NAMALWA (cell line): ENCODE measurements at places on chromosomes 2 and 18.
A peak's percentile ranks its signal among the peaks of the same experiment; 100 is the strongest.

DNA sequence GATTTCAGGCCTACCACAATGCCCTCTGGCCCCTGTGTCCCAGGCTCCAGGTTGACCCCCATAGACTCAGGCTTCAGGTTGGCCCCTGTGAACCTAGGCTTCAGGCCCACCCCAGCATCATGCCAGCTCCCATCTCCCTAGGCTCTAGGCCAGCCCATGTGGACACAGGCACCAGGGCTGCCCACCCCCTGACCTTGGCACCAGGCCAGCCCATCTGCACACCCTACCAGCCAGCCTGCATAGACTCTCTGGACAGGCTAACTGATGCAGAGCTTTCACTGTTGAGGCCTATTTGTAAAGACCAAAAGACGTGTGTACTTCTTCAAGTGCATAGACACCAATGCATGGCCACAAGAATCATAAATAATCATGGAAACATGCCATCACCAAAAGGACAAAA is 83.9 kb downstream of the VAPA start:
- no peak for DNase-seq

- DNase-seq: no peak
Measured at GRCh38 chr18:10258836-10259474, 195.5 kb upstream of the APCDD1 start.

GRCh38 chr2:182115258-182115657 is 129.6 kb downstream of the PPP1R1C start:
- DNase-seq: no peak

DNA sequence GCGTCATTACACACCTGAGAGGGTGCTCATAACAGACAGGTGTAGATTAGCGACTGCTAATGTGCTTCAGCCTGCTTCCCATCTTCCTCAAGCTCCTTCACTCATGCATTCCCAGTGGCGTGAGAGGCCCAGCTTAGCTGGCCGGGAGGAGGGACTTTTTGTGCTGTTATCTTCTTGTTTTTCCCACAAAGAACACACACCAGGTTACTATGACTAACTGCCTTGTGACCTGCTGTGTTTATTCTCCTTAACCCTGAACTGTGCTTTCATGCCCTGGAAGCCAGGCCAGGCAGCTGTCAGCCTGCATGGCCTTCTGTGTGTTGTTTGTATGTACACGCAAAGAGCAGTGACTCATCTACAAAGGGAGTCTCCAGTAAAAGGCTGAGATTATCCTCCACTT is 143.8 kb downstream of the PIEZO2 start:
- no peak for DNase-seq

DNA sequence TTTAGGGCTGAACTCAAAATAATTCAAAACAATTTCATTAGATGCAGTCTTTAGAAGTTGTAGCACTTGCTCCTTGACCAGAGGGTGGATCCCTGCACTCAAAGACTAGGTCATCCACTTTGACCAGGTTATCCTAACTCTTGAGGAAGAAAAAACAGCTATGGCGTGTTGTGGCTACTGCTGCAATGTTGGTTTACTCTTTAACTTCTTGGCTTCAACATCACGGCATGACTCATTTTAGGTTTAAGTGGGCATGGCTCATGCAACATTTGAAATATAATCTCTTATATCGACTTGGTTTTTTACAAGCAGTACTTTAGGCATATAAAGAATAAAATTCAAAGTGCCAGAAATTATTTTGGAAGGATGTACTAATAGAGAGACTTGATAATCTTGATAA is 35.4 kb downstream of the ANKRD29 start:
- DNase-seq: no peak

GRCh38 chr2:20595439-20596192 is 55.3 kb downstream of the HS1BP3 start:
- peak; percentile 78 for DNase-seq

DNA sequence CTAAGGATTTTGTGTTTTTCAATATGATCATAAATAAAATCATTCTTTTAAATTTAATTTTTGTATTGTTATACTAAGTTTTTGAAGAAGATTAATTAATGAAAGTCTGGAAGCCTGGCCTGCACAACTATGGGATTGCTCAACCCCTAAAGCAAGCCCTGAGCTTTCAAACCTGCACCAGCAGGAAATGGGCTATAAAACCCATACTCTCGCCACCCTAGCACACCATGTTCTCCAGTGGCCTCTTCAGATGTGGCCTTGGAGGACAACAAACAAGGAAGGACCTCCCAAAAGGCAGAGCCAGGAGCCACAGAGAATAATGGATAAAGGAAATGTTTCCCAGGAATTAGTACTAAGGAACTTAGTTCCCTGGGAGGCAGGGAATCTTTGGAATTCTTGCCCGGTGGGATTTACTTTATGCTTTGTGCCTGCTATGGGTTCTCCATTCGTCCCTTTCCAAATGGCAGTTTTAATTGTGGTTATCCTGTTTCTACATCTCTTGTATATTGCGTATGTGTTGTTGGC is 212.5 kb downstream of the ZFP36L2 start:
- no peak for DNase-seq

- no peak for DNase-seq
Measured at GRCh38 chr2:45743531-45744396, 92.3 kb downstream of the PRKCE start.

DNA sequence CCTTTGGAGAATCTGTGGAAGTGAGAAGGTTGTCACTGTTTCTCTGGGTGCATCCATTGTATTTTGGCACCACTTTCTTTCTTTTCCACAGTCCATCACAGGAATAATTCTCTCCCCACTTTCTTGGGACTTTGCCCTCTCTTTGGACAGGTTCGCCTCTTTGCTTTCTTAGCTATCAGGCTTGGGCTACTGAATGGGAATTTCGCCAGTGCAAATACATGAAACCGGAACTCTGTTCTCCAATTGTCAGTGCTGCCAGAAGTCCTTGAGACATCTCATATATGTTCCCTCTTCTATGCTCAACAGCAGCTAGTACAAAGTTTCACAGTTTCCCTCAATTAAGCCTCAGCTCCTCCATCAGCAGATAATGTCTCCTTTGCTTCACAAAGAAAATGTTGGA is 76.2 kb downstream of the NABP1 start:
- DNase-seq: no peak

DNA sequence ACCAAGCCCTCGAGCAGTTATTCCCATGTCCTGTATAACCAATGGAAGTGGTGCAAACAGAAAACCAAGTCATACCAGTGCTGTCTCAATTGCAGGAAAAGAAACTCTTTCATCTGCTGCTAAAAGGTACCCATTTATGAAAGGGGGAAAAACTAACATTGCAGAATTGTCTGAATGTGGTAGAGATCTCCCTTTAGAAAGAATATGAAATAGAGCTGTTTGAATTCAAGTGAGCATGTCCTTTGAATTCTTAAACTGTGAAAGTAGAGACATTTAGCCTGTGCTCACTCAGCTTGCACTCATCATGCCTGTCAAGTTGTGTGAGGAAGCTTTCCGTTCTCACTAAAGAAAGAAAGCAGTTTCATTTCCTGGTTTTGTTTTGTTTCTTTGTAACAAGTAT is 87.4 kb downstream of the EML4 start:
- DNase-seq: peak; percentile 67

- no peak for DNase-seq
Measured at GRCh38 chr2:163641986-163642385, 93.8 kb downstream of the FIGN start.

DNA sequence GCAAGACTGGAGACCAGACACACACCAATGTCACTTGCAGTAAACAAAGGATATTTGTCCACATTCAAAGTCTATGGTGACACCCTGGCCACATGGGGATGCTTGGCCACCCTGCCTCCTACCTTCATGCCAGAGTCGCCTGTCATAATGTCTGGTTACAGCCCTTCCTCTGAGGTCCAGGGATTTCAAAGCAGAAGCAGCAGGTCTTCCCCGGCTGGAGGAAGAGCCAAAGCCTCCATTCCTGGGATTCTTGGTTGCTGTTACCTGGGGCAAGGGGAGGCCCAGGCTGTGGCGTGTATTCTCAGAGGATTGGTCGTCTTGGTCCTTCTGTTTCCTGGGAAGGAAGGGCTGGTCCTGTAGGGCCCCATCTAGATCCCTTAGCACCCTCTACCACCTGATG is 2.3 kb upstream of the ALPP start:
- no peak for DNase-seq

DNA sequence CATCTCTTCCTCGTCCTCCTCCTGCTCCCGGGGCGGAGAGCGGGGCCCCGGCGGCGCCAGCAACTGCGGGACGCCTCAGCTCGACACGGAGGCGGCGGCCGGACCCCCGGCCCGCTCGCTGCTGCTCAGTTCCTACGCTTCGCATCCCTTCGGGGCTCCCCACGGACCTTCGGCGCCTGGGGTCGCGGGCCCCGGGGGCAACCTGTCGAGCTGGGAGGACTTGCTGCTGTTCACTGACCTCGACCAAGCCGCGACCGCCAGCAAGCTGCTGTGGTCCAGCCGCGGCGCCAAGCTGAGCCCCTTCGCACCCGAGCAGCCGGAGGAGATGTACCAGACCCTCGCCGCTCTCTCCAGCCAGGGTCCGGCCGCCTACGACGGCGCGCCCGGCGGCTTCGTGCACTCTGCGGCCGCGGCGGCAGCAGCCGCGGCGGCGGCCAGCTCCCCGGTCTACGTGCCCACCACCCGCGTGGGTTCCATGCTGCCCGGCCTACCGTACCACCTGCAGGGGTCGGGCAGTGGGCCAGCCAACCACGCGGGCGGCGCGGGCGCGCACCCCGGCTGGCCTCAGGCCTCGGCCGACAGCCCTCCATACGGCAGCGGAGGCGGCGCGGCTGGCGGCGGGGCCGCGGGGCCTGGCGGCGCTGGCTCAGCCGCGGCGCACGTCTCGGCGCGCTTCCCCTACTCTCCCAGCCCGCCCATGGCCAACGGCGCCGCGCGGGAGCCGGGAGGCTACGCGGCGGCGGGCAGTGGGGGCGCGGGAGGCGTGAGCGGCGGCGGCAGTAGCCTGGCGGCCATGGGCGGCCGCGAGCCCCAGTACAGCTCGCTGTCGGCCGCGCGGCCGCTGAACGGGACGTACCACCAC is 2.1 kb downstream of the GATA6 start:
- DNase-seq: no peak

DNA sequence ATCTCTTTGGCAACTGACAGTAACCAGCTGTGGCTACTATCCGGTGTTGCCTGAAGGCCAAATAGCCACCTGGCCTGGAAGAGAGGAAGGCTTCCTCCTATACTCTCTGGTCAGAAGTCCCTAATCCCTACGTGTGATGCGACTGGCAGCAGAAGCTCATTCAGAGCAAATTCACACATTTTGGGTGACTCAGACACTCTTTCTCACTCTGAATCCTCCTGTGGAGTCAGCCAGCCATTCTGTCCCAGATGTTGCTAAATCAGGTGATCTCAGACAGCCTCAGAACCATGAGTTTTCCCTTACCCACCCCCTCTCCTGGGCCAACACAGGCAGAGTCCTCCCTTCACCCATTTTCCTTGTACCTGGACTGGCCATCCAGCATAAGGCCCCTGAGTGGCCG is 34.7 kb downstream of the CFAP53 start:
- no peak for DNase-seq

DNA sequence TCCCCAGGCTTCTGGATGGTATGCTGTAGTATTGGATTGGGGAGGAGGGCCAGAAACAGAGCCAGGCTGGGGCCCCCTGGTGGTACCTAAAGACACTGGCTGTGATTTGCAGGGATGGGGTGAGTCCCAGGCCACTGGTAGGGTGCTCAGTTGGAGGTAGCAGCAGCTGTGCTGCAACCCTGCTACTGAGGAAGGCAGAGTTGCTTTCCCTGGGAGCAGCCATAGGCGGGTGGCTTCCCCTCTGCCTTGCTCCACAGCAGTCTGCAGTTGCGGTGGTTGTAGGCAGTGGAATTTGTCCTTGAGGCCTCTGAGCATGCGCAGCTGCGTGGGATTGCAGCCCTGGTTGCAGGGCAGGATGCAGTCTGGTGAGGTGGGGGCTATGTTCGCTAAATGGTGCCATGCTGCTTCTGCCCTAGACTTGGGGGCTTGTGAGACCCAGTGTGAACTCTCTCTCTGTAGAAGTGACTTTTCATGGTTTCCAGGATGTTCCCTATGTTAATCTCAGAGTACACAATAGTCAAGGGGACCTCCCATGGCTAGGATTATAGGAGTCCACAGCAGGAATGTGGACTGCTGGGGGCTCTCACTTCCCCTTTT is 443.5 kb downstream of the XIRP2 start:
- DNase-seq: peak; percentile 35

DNA sequence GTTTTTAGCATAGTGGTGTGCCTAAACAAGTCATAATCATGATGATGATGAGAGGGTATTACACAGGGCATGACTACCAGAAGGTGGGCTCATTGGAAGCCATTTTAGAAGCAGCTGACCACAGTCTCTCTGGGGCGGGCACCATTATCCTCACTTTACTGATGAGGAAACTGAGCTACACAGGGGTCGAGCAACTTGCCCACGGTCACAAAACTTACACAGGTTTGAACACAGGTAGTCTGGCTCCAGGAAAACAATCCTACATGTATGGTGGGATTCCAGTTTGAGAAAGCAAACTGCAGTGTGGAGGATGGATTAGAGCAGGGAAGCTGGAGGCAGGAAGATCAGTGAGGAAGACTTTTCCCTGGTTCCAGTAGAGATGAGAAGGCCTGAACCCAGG is 6.2 kb downstream of the RHOB start:
- DNase-seq: no peak

GRCh38 chr18:71115261-71115660 is 826.4 kb downstream of the SOCS6 start:
- no peak for DNase-seq

- DNase-seq: peak; percentile 76
Measured at GRCh38 chr18:55446996-55447671, 140.9 kb downstream of the TCF4 start.

GRCh38 chr2:143891879-143892308 is 628.0 kb downstream of the ZEB2 start:
- no peak for DNase-seq

- peak; percentile 54 for DNase-seq
Measured at GRCh38 chr2:1140389-1141003, 189.8 kb downstream of the SNTG2 start.

GRCh38 chr18:44096016-44096415 is 584.7 kb upstream of the SETBP1 start:
- no peak for DNase-seq

- no peak for DNase-seq
Measured at GRCh38 chr2:130756053-130756873, 923 bp downstream of the AMER3 start.

DNA sequence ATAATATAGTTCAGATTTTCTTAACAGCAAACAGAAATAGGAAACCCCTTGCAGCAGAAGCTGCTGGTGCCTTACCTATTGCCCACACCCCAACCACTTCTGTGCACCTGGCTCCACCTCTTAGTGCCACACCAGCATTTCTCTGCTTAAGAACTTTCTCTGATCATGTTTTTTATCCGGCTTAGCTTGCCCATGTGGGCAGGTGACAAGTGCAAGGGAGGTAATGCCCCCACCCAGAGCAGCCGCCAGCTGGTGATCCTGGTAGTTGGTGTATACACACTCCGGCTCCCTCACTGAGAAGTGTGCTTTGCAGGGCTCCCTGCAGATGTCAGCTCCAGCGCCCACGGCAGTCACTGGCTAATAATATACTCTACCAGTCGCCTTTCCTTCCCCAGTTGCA is 126.3 kb downstream of the ALPK2 start:
- DNase-seq: no peak

GRCh38 chr2:113038291-113038690 is 14.4 kb downstream of the IL36B start:
- no peak for DNase-seq
